ENCODE measurements at places on chromosomes 12 and 14. TPM values are rescaled to one million over a fixed set of nuclear protein-coding genes. Genes with fewer than 3 reads are reported as not detected.
A peak's percentile ranks its signal among the peaks of the same experiment; 100 is the strongest.

DNA sequence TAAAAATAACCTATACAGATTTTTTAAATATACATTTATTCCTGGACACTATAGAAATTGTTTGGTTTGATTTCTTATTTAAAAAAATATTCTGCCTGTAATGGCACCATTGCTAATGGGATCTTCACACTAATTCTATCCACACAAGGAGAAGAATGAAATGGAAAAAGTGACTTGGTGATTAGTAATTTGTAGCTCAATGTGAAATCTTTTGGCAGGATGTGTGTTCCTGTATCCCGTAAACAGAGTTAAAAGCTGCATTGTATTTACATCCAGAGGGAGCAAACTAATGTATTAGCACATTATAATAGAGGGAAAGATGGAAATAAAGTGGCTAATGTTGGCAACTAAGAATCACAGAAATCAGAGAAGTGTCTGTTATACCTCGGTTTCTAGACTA, 1455.3 kb upstream of the FLRT2 start:
- no peaks in the 10 kb centered on the region for H3K27me3 ChIP-seq
- no peak overlapping the region for H3K27ac ChIP-seq
- DNase-seq = no peak

The SYCP3 gene
- polyA plus RNA-seq = not detected

GRCh38 chr14:67738740-67739504, 37.2 kb downstream of the RDH12 start:
- H3K27ac ChIP-seq = no peak overlapping the region
- H3K4me3 ChIP-seq = no peak overlapping the region
- peaks cover 1% of the 10 kb centered on the region for H3K27me3 ChIP-seq
- H3K4me1 ChIP-seq = no peaks in the 10 kb centered on the region
- no peak for DNase-seq

The ADAM20 gene
- polyA plus RNA-seq = not detected

DNA sequence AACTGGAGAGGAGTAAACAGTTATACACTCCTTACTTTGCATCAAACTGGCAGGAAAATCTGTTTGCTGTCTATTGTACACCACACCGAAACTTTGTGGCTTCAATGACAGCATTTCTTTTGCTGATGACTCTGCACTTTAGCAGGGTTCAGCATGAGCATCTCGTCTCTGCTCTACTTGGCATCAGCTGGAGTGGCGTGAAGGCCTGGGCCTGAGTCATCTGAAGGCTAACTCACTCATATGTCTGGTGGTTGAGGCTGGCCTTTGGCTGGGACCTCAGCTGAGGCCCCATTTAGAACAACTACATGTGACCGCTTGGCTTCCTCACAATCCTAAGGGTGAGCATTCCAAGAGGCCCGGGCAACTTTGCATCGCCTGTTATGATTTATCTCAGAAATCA, 28.7 kb upstream of the REP15 start:
- no peak for DNase-seq
- H3K4me3 ChIP-seq = no peak overlapping the region
- H3K27me3 ChIP-seq = peaks cover 4% of the 10 kb centered on the region
- H3K4me1 ChIP-seq = no peaks in the 10 kb centered on the region

- no peaks in the 10 kb centered on the region for H3K36me3 ChIP-seq
- no peak for DNase-seq
- no peaks in the 10 kb centered on the region for H3K27me3 ChIP-seq
- no peak overlapping the region for H3K4me3 ChIP-seq
- H3K27ac ChIP-seq = no peak overlapping the region
- no peaks in the 10 kb centered on the region for H3K4me1 ChIP-seq
These were observed 47.6 kb upstream of the PIWIL1 start for GRCh38 chr12:130290114-130290513.

GRCh38 chr14:77007975-77008421, 20.5 kb downstream of the IRF2BPL start:
- H3K4me3 ChIP-seq = no peak overlapping the region
- DNase-seq = no peak
- peaks cover 6% of the 10 kb centered on the region for H3K4me1 ChIP-seq
- no peak overlapping the region for H3K27ac ChIP-seq

DNA sequence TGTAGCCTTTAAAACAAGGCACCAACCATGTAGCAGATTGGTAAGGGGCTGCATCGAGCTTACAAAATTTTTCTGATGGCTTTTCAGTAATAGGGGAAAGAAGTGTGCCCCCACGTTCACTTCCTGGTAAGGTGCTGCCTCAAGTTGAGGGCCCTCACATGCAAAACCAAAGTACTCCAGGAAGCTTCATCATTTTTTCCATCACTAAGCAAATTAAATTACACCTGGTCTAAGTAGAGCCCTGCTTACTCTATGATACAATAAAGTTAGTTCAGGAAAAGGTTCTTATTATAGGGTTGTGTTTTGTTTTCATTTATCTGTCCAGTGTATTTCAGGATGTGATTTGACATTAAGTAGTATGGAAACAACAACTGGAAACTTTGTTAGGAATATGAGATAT, 15.0 kb upstream of the AKAP5 start:
- peak overlapping the region; percentile 83 for H3K27ac ChIP-seq
- H3K4me3 ChIP-seq = no peak overlapping the region
- peaks cover 9% of the 10 kb centered on the region for H3K36me3 ChIP-seq
- peaks cover 48% of the 10 kb centered on the region for H3K4me1 ChIP-seq

- no peaks in the 10 kb centered on the region for H3K27me3 ChIP-seq
- no peaks in the 10 kb centered on the region for H3K36me3 ChIP-seq
- no peak for DNase-seq
- no peak overlapping the region for H3K4me3 ChIP-seq
- peak overlapping the region; percentile 56 for H3K27ac ChIP-seq
These were observed 5.9 kb downstream of the KLHL33 start for GRCh38 chr14:20429801-20430669.

The LHX5 gene
- polyA plus RNA-seq = not detected

DNA sequence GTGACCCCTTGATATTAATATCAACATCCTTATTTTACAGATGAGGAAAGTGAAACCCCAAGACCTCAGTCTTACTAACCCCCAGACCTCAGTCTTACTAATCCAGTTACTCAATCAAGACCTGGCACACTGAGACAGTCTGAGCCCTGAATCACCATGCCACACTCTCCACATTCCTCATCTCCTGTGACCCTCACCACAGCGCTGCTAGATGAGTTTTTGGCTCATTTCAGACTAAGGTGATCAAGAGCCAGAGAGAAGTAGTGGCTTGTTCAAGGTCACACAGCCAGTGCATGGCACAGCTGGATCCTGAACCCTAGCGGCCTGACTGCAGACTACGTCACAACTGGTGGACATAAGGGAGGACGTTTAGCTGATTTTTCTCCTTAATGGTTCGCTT, 579.2 kb downstream of the BCL11B start:
- H3K4me3 ChIP-seq = no peak overlapping the region
- H3K36me3 ChIP-seq = no peaks in the 10 kb centered on the region
- H3K4me1 ChIP-seq = no peaks in the 10 kb centered on the region

- peaks cover 16% of the 10 kb centered on the region for H3K36me3 ChIP-seq
- peak overlapping the region; percentile 0 for H3K27ac ChIP-seq
- no peak for DNase-seq
- H3K27me3 ChIP-seq = no peaks in the 10 kb centered on the region
- H3K4me3 ChIP-seq = no peak overlapping the region
- peaks cover 28% of the 10 kb centered on the region for H3K4me1 ChIP-seq
These were observed 10.7 kb downstream of the LLPH start for GRCh38 chr12:66119870-66120241.

DNA sequence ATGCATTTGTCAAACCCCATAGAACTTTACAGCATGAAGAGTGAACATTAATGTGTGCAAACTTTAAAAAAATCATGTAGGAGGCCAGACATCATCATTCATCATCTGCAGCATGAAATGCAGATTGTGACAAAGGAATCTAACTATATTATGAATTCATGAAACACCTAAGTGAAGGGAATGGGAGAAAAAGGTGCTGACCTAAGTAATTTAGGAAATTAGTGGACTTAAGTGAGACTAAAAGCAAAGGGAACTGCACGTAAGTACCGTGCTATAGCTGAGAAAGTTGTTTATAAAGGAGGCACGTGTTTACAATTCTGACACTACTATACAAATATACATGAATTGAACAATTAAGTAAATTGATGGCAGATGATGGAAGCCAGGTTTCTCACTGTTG, 37.6 kb upstream of the JDP2 start:
- H3K36me3 ChIP-seq = no peaks in the 10 kb centered on the region
- H3K4me1 ChIP-seq = no peaks in the 10 kb centered on the region
- H3K27ac ChIP-seq = no peak overlapping the region
- no peak overlapping the region for H3K4me3 ChIP-seq
- DNase-seq = no peak

The KCNMB4 gene
- polyA plus RNA-seq = 0.22 TPM

The CRACR2A gene
- polyA plus RNA-seq = 4.0 TPM

DNA sequence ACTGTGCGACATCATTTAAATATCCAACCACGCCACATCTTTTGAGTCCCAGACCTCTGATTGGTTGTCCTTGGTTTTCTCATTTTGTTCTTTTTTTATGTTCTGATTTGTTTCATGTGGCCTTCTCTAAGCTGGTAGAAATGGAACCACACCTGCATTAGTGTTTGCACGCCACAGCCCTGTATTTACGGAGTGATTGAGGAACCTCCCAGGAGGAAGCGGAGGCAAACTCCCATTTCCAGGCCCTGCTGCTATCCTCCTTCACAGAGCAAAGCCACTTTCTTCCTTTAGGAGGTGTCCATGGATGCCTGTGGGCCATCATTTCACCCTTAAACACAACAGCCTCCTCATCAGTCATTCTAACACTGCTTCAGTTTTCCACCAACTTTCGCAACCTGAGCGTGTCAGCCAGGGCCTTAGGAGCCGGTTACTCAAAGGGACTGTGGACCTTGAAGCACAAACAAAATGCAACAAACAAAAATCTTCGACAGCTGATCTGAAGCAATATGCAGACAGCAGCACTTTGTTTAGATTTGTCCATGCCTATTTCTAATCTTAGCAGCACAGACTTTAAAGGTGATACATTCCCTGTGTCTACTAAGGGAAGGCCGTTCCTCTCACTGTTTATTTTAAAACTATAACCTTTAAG, 1258.1 kb upstream of the TMEM132C start:
- H3K4me3 ChIP-seq = no peak overlapping the region
- no peak overlapping the region for H3K27ac ChIP-seq
- no peaks in the 10 kb centered on the region for H3K27me3 ChIP-seq
- no peaks in the 10 kb centered on the region for H3K36me3 ChIP-seq
- no peaks in the 10 kb centered on the region for H3K4me1 ChIP-seq

GRCh38 chr12:115500872-115501271, 776.6 kb downstream of the MED13L start:
- no peaks in the 10 kb centered on the region for H3K36me3 ChIP-seq
- no peak overlapping the region for H3K4me3 ChIP-seq
- H3K27me3 ChIP-seq = no peaks in the 10 kb centered on the region

- H3K36me3 ChIP-seq = no peaks in the 10 kb centered on the region
- H3K4me1 ChIP-seq = no peaks in the 10 kb centered on the region
- no peak overlapping the region for H3K27ac ChIP-seq
- H3K4me3 ChIP-seq = no peak overlapping the region
- no peak for DNase-seq
- H3K27me3 ChIP-seq = peaks cover 3% of the 10 kb centered on the region
These were observed 94.7 kb upstream of the NOS1 start for GRCh38 chr12:117456076-117456475.

The KRT86 gene
- 13.1 TPM for polyA plus RNA-seq

- no peaks in the 10 kb centered on the region for H3K27me3 ChIP-seq
- H3K4me3 ChIP-seq = no peak overlapping the region
- no peak overlapping the region for H3K27ac ChIP-seq
- H3K36me3 ChIP-seq = no peaks in the 10 kb centered on the region
- no peaks in the 10 kb centered on the region for H3K4me1 ChIP-seq
- no peak for DNase-seq
These were observed 17.8 kb downstream of the PLCZ1 start for GRCh38 chr12:18719922-18720510.

DNA sequence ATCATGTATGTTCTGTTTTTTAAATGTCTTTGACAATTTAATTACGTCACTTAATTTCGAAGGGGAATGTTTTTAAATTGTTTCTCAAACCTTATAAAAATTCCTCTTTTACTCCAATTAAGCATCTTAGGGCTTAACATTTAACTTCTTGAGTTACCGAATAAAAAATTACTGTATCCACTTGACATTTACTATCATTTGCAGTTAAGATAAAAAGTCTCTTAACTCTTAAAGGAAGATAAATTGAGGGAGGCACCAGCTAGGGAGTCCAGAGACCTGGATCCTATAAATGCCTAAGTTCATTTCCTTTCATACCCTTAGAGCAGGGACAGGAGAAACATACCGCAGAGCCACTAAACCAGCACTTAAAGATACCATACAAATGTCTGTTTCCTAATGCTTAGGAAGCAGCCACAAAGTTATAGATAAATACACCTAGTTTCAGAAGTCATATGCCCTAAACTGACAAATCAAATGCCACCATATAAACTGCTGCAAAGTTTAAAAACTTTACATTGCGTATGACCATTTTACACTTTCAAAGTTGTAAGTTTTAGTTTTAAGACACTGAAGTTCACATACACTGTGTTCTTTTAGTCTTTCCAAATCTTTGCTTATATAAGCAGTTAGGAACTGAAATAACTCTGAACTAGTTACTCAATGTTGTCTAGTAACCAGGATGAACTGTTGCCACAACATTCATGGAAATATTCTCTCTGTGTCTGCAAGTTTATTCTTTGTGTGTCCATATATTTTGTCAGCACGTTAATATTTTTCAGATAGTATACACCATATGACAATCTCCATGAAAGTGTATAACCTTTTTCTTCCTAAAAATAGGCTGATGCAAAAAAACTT, 71.2 kb downstream of the GALNT4 start:
- no peak overlapping the region for H3K27ac ChIP-seq
- H3K4me3 ChIP-seq = no peak overlapping the region
- no peaks in the 10 kb centered on the region for H3K27me3 ChIP-seq

The RIN3 gene
- 38.8 TPM for polyA plus RNA-seq

DNA sequence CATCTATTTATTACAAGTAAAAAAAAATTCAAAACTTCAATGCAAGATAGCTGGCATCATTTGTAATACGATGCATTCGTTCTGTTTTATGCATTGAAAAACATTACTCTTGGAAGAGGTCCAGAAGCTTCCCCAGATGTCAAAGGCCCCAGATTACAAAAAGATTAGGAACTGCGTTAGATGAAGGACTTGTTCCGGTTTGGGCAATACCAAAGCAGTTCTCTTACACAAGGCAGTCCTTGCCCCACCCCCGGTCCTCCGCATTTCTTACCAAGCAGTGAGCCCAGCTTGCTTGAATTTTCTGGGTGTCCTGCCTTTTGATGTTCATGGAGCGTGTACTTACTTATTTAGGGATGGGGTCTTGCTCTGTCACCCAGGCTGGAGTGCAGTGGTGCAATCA, 4.8 kb upstream of the HVCN1 start:
- no peak for DNase-seq
- H3K4me1 ChIP-seq = peaks cover 20% of the 10 kb centered on the region
- H3K4me3 ChIP-seq = no peak overlapping the region
- H3K27me3 ChIP-seq = peaks cover 2% of the 10 kb centered on the region

GRCh38 chr14:87043667-87044200, 949.2 kb downstream of the GALC start:
- H3K36me3 ChIP-seq = no peaks in the 10 kb centered on the region
- H3K4me3 ChIP-seq = no peak overlapping the region
- no peak for DNase-seq

- no peaks in the 10 kb centered on the region for H3K4me1 ChIP-seq
- H3K4me3 ChIP-seq = no peak overlapping the region
- no peak overlapping the region for H3K27ac ChIP-seq
- H3K36me3 ChIP-seq = peaks cover 11% of the 10 kb centered on the region
- H3K27me3 ChIP-seq = no peaks in the 10 kb centered on the region
These were observed 553 bp upstream of the CATSPERB start for GRCh38 chr14:91732439-91732838.

- no peaks in the 10 kb centered on the region for H3K27me3 ChIP-seq
- no peak overlapping the region for H3K27ac ChIP-seq
- no peak for DNase-seq
- no peak overlapping the region for H3K4me3 ChIP-seq
- peaks cover 4% of the 10 kb centered on the region for H3K36me3 ChIP-seq
These were observed 207.3 kb downstream of the SSPN start for GRCh38 chr12:26402648-26403047.
